ENCODE measurements at places on chromosomes 7 and 10.

GRCh38 chr10:92695679-92696605, 6.2 kb downstream of the HHEX start:
- peak; percentile 65 for DNase-seq

DNA sequence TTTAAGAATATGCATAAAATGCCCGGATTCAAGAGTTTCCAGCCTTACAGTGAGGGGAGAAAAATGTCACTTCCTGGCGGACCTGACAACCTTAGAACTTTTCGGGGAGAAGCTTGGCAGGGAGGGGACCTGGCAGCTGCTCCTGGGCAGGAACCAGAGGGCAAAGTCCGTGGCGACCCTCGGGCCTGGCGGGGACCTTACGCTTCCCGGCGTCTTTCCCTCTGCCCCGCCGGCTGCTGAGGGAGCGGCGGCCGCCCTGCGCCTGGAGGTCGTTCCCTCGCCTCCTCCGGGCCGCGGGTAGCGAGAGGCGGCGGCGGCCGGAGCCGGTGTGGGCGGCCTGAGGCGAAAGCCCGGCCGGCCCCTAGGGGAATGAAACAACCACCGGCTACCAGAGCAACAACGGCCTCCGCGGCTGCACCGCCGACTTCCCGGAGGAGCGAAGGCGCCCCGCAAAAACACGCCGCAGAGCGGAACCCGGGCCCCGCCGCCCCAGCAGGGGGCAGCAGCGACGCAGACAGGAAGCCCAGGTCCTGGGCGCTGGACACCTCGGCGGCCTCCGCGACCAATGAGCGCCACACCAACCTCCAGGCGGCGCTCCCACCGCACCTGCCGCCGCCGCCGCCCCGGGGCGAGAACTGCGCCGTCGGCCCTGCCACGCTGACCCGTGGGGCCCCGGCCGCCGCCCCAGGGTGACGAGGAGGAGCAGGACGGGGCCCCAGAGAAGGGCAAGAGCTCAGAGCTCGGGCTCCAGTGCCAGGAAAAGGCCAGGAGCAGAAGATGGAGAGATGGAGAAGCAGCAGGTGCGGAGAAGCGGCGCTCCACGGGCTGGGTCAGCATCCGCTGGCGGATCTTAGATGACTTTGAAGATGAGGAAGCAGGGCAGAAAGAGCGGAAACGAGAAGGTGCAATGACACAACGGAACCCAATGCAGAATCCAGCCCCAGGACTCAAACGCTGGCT, 10.5 kb upstream of the ACSM6 start:
- peak; percentile 88 for DNase-seq

GRCh38 chr7:20307119-20307518, 23.6 kb upstream of the ITGB8 start:
- no peak for DNase-seq

- DNase-seq, result no peak
Measured at GRCh38 chr10:35219292-35219691, 92.6 kb downstream of the CREM start.

- no peak for DNase-seq
Measured at GRCh38 chr7:38330039-38330438, 56.6 kb upstream of the TARP start.

GRCh38 chr7:145092766-145093165, 256.9 kb upstream of the TPK1 start:
- no peak for DNase-seq

- DNase-seq, result no peak
Measured at GRCh38 chr7:48274662-48275061, 103.4 kb downstream of the ABCA13 start.

- no peak for DNase-seq
Measured at GRCh38 chr10:70596110-70596798, 6.3 kb downstream of the PRF1 start.

GRCh38 chr10:19908991-19909696, 92.9 kb downstream of the PLXDC2 start:
- no peak for DNase-seq

GRCh38 chr10:32273336-32273735, 73.6 kb downstream of the EPC1 start:
- no peak for DNase-seq

DNA sequence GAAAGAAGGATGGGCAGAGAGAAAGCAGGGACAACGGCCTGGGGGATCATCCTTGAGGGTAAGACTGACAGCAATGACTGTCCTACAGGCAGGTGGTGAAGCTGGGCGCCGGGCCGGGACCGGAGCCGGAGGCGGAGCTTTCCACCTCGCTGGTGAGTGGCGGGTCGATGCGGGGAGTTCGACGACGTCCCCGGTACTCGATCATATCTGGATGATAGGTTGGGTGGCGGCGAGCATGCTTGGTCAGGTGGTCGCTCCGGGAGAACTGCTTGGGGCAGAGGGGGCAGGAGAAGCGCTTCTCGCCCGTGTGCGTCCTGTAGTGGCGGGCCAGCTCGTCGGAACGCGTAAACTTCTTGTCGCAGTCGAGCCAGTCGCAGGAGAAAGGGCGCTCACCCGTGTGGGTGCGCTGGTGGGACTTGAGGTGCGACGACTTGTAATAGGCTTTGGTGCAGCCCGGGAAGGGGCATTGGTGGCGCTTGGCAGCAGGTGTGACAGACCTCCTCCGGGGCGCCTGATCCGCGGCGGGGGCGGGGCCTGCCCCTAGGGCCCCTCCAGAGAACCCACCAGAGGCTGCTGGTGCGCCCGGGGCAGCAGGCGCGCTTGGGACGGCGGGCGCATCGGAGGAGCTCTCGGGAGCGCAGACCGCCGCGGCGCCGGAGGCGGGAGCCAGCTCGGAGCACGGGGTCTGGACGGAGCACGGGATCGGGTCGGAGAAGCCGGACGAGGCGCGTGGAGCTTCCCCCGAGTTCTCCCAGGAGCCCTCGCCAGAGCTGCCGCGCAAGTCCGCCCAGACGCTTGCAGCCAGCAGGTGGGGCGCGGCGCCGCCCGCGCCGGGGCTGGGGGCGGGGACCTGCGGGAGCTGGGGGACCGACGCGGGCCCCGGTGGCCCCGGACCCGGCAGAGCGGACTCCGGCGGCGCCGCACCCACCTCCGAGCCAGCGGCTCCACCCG, 752 bp downstream of the KLF14 start:
- DNase-seq, result no peak

GRCh38 chr10:122513053-122513452, 47.5 kb upstream of the DMBT1 start:
- DNase-seq, result no peak

- DNase-seq, result no peak
Measured at GRCh38 chr10:50497758-50498157, 126.0 kb downstream of the SGMS1 start.

DNA sequence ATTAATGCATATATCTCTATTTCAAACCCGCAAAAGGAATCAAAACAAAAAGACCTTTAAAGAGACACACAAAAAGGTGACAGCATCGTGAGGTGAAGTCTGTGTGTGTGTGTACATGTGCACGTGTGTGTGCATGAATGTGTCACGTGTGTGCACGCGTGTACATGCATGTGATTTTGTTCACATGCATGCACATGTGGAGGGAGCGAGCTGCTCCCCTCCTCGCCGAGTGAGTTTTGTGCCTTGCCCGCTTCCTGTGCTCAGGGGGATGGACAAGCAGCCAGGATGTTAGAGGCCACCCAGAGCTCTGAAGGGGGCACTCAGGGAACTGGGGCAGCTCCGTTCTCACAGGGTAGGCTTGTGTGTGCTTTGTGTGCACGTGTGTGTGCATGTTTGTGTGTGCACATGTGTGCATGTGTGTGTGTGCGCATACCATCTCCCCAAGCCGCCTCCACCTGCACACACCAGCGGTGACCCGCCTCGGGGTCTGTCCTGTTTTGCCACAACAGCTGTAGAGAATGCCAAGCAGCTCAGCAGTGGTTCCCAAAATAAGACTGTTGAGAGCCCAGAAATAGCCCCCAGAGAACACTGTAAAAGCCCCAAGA, 191.2 kb downstream of the PTPRN2 start:
- no peak for DNase-seq

GRCh38 chr10:93299195-93299594, 182.9 kb downstream of the MYOF start:
- no peak for DNase-seq

DNA sequence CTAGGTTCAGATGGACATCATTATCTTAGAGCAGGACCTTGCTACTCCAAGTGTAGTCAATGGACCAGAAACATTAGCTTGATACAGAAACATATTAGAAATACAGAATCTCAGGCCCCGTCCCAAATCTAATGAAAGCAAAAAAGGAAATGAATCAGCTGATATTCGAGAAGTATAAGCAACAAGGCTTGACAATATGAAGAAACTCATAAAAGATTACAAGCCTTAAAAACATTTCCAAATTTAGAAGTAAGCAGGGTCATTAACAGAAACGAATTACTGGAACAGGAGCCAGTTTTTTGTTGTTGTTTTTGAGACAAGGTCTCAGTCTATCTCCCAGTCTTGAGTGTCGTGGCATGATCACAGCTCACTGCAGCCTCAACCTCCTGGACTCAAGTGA, 40.5 kb upstream of the GSAP start:
- no peak for DNase-seq

DNA sequence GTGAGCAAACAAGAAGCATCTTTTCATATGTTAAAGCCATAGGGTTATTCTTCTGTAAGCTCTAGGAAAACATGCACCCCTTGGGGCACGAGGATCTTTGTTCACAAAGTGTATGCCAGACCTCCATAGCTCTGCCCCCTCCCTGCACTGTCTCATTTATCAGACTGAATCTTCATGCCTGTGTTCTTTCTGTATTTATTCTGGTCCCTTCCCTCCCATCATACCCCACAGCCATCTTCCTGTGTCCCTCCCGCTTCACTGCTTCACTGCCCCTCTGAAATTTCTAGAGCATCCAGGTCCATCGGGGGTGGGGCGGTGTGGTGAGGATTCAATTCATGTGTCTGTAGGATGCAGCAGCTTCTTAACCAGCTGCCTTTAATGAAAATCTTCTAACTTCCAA, 7.5 kb downstream of the EPHB6 start:
- DNase-seq, result no peak

GRCh38 chr7:134891696-134892678, 94.3 kb upstream of the AGBL3 start:
- DNase-seq, result no peak

GRCh38 chr7:106111655-106112117, 426 bp downstream of the SYPL1 start:
- DNase-seq, result peak; percentile 75

DNA sequence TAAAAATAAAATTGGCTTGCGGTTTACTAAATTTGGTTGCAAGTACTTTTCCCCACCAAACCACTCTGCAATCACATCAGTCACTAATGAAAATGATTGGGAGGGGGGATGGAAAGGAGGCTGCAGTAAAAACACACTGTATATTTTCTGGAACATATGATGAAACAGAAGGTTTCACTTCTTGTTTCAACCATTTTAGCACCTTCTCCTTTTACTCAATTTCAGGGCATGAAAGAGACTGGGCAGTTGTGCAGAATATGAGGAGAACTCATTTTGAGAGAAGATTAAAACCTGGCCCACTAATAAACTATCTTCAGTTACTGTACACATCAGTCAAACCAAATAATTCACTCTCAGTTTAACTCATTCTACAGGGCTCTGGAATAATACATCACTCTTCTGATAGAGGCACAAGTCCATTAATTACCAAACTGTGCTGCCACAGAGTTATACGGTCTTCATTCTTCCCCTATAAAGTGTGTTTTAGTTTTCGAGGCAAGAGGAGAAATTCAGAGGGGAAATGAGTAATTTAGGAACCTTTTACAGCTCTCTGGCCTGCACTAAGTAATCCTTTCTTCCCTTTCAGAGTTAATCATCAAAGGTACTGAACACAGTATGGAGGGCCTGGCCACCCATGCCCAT, 25.5 kb downstream of the JAZF1 start:
- no peak for DNase-seq

DNA sequence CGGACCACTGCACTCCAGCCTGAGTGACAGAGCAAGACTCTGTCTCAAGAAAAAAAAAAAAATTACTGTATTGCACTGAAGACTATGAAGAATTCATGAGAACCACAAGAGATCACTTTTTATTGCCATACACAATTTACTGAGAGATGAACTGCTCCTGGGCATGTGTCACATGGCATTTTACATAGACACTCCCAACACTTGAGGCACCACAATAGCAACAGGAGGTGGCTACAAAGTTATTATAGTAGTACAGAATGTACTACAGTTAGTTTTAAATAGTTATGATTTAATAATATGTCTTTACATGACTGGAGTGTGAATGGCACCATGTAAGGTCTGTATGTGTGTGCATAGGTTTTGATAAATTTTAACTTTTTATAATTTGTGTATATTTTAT, 70.6 kb downstream of the KMT2E start:
- DNase-seq, result no peak

DNA sequence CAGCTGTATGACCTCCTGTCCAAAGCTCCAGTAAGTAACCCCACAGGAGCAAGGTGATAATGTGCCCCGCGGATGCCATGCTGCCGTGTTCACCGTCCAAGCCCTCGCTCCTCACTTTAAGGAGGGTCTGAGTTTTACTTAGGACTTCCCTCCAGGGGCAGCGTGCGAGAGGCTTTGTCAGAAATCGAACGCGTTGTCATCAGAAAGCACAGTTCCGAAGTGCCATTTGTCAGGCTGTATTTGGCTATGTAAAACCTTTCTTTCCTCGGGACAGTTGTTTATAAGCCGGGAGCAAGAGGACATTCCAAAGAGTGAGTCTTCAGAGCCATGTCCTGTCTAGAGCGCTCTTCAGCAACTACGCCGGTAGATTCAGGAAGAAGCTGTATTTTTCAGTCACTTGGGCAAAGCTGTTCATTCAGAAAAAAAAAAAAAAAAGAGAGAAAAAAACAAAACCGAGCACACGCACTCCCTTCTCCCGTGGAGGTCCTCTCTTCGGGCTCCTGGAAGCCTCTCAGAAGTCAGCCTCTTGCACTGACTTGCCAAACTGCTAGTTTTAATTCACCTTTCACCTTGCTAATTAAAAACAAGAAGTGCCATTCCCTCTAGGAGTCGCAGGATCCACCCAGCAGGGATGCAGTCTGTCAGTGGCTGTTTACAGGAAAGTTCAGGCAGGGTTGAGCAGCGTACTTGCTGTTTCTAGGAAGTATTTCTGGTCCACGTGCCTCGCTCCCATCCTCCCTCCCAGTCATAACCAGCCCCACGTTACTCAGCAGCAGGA, at the start of gene SEMA3E:
SEMA3E (minus strand) TSS at position 676 of the 778 bp plus-strand sequence.
- no peak for DNase-seq

DNA sequence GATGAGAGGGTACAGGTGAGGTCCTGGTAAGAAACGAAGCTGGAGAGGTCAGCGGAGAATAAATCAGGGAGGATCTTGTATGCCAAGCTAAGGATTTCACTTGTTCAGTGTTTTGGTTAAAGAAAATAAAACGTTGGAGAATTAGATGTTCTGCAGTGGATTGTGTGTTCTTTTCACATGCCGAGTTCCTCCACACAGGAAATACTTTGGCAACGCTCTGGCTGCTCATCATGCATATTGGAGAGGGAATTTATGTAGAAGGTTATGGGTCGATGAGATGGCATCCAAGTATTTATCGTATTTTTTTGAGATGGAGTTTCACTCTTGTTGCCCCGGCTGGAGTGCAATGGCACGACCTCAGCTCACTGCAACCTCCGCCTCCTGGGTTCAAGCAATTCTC, 11.0 kb downstream of the RPS24 start:
- no peak for DNase-seq

DNA sequence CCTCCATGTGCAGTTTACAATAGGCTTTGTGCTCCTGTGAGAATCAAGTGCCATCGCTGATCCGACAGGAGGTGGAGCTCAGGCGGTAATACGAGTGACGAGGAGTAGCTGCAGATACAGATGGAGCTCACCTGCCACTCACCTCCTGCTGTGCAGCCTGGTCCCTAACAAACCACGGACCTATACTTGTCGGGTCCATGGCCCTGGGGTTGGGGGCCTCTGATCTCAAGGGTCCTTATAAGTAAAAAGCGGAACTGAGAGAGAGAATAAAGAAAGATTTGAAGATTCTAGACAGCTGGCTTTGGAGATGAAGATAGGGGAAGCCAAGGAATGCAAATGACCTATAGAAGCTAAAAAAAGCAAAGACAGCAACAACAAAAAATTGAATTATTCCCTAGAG, 130.6 kb downstream of the PLXDC2 start:
- no peak for DNase-seq

All from left forelimb (tissue), 1 donor.